Mesothelial cell of epicardium (in vitro differentiated cells): ENCODE measurements at places on chromosomes 12 and 14.
A peak's percentile ranks its signal among the peaks of the same experiment; 100 is the strongest.

GRCh38 chr12:97801471-97802059, 339.0 kb downstream of the RMST start:
- no peak for DNase-seq
- H3K36me3 ChIP-seq, result no peaks in the 10 kb centered on the region
- H3K4me1 ChIP-seq, result peaks cover 5% of the 10 kb centered on the region
- H3K27me3 ChIP-seq, result no peaks in the 10 kb centered on the region
- H3K4me3 ChIP-seq, result no peak overlapping the region

- no peaks in the 10 kb centered on the region for H3K36me3 ChIP-seq
- no peak overlapping the region for H3K27ac ChIP-seq
- H3K27me3 ChIP-seq, result no peaks in the 10 kb centered on the region
- no peak overlapping the region for H3K4me3 ChIP-seq
- no peak for DNase-seq
- H3K4me1 ChIP-seq, result peaks cover 22% of the 10 kb centered on the region
Measured at GRCh38 chr14:26928019-26928418, 330.2 kb upstream of the NOVA1 start.

- no peak overlapping the region for H3K27ac ChIP-seq
- no peaks in the 10 kb centered on the region for H3K36me3 ChIP-seq
- H3K4me3 ChIP-seq, result no peak overlapping the region
- H3K27me3 ChIP-seq, result no peaks in the 10 kb centered on the region
Measured at GRCh38 chr12:47091009-47091408, 11.2 kb upstream of the AMIGO2 start.

DNA sequence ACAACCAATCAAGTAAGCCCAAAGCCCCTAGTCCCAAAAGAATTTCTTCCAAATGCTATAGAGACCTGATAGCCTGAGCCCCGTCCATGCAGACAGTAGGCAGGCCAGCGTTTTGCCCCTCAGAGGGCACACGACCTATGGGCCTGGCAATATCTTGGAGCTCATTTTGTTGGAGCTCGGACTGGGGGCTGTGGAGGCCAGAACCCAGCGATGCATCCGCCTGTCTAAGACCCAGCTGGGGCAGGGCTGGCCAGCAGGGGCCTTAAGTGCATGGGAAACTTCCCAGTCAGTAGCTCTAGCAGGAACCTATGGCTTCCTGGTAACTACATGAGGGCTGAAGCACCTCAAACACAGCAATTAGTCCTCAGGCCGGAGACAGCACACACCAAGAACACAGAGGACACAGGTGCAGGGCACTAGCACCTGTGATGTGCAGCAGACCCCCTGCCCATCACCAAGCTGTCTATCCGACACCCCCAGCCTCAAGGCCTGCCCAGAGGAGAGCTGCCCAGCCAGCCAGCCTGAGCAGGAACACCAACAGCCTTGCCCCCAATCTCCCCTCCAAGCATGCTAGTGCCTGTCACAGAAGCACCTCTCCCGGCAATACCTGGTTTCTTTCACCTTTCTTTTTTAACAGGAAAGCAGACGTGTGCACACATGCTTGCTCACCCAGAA, 50.8 kb downstream of the ARL6IP4 start:
- H3K27me3 ChIP-seq, result no peaks in the 10 kb centered on the region
- no peaks in the 10 kb centered on the region for H3K36me3 ChIP-seq
- no peak overlapping the region for H3K4me3 ChIP-seq
- H3K27ac ChIP-seq, result no peak overlapping the region
- H3K4me1 ChIP-seq, result peaks cover 11% of the 10 kb centered on the region

DNA sequence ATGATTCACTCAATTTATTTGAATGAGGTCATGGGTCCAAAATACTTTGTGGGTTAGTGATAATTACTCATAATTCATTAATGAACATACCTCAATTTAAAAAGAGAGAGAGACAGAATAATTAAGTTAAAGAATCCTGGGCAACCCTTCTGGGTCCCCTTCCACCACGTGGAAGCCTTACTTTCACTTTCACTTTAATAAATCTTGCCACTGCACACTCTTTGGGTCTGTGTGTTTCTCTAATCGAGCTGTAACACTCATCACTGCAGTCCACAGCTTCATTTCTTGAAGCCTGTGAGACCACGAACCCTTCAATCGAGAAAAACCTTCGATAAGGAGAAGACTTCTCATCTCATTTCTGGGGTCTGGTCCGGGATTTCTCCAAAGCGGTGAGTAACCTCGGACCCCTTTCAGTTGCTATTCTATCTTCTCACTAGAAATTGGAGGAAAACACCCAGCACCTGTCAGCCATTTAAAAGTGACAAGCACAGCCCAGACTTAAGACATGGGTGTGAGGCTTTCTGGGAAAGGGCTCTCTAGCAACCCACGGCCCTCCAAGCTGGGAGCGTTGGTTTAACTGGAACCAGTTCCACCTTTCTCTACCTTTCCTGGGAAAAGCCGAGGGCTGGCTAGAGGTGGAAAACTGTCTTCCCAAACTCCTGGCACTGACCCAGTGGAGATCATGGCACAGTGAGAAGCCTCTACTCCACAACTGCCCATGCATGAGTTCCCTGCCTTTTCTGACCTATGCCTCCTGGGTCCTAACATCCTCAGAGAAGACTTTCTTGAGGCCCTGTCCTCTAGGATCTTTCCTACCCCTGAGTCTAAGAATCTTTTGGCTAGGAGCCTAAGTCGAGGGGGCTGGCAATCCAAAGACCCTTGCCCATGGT, 148.8 kb upstream of the ATF7IP start:
- no peak for DNase-seq
- H3K4me3 ChIP-seq, result no peak overlapping the region
- no peaks in the 10 kb centered on the region for H3K27me3 ChIP-seq
- peaks cover 36% of the 10 kb centered on the region for H3K4me1 ChIP-seq
- H3K27ac ChIP-seq, result peak overlapping the region; percentile 83
- H3K36me3 ChIP-seq, result peaks cover 7% of the 10 kb centered on the region

GRCh38 chr14:103361867-103362266, 23.3 kb upstream of the MARK3 start:
- no peak overlapping the region for H3K4me3 ChIP-seq
- H3K27ac ChIP-seq, result no peak overlapping the region
- no peaks in the 10 kb centered on the region for H3K27me3 ChIP-seq
- H3K36me3 ChIP-seq, result peaks cover 10% of the 10 kb centered on the region
- no peak for DNase-seq
